ENCODE measurements at places on chromosomes 2 and 18.

GRCh38 chr18:32771871-32772580, 797 bp downstream of the KLHL14 start:
- DNase-seq, result no peak

GRCh38 chr2:59588286-59588685, 965.2 kb downstream of the BCL11A start:
- no peak for DNase-seq

DNA sequence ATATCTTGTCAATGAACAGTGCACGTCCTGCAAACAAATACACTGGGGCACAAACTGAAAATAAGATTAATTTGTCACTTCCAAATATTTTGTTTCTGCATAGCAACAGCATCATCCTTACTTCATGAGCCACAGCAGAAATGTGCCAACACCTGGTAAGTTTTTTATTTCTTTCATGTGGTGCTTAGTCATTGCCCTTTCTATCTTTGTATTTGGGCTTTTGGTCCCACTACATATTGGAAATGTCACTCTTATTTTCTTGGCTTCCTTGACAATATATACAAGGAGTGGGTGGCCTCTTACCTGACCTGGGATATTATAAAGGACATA, 208.0 kb downstream of the RBM43 start:
- DNase-seq, result no peak

- DNase-seq, result no peak
Observed at GRCh38 chr18:49585781-49586663, 24.2 kb downstream of the LIPG start.

DNA sequence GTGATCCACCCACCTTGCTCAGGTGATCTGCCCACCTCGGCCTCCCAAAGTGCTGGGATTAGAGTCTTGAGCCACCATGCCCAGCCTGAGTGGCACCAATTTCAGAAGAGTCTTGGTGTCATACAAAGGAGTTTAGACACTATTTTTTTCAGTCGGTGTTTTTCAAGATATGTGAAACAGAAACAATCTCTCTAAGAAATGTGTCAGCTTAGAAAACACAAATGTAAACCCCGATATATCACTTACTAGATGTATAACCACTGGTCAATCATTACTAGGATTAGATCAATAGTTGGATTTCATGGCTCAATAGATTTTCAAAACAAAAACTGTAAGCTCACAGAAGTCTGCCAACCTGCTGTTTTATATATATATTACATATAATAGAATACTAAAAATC, 67.2 kb upstream of the FRZB start:
- DNase-seq, result no peak

DNA sequence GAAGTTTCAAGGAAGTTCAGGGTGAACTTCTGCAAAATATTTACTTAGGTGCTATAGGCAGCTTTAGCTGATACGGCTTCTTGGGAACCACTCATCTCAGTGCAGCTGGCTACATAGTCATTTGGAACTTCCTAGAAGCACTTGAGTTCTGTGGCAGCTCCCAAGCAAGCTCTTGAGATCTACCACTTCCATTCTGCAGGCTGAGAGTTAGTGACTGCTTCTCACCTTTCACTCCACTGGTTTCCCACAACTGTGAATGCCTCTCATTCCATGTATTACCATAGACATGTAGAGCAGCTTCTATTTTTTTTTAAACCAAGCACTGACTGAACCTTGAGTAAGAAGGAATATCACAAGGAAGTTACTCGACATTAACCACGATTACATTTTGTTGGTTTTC, 994.1 kb upstream of the ACVR2A start:
- no peak for DNase-seq

- DNase-seq, result no peak
Observed at GRCh38 chr18:49612515-49613033, 50.7 kb downstream of the LIPG start.

DNA sequence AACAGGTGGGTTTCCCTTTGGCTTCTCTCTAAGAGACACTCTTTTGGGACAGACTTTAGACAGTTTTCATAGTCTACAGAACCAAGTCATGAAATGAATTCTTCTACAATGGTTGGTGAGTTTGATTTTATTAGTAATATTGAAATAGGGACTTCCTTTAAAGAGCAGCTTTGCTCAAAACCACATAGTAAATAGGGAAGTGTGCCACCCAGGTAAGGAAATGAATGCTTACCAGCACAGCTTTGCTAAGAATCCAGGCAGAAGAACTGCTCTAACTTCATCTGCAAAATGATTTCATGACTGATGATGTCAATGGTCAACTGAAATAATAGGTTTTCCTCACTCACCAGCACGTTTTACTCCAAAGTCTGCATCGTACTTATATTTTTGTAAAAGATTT, 89.2 kb downstream of the NYAP2 start:
- no peak for DNase-seq

GRCh38 chr2:25490217-25490616, 148.5 kb upstream of the DNMT3A start:
- DNase-seq, result no peak

GRCh38 chr2:241760301-241760771, 16.3 kb upstream of the GAL3ST2 start:
- no peak for DNase-seq

GRCh38 chr2:231378026-231378722, 17.3 kb upstream of the B3GNT7 start:
- no peak for DNase-seq

GRCh38 chr2:43592443-43592842, 3.4 kb downstream of the THADA start:
- DNase-seq, result no peak

DNA sequence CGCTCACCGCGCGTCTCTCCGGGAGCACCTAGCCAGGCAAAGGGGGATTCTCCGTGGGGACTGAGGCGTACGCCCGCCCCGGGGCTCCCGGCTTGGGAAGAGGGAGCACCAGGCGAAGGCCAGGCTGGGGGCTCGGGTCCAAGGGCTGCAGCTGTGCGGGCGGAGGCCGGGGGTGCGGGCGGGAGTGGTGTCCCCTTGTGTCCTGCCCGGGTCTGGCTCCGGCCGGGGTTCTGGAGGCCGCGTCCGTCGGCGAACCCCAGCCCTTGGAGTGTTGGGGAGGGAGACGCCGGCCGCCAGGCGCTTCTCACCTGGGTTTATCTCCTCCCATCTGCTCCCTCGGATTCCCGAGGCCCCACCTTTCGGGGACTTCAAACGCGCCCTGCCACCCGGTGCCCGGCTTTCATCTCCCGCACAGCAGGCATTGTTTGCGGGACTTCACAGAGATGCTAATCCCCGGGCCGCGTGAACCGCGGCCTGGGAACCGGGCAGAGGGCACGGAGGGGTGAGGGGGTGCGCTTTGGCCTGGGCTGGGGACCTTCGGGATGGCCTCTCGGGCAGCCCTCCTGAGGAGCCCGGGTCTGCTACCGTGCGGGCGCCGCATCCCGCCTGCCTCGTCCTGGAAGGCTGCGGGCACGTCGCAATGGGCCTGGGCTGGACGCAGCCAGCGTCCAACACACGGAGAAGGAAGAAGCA, 5.0 kb upstream of the GBX2 start:
- DNase-seq, result no peak
